ENCODE measurements at places on chromosomes 12 and 14.

DNA sequence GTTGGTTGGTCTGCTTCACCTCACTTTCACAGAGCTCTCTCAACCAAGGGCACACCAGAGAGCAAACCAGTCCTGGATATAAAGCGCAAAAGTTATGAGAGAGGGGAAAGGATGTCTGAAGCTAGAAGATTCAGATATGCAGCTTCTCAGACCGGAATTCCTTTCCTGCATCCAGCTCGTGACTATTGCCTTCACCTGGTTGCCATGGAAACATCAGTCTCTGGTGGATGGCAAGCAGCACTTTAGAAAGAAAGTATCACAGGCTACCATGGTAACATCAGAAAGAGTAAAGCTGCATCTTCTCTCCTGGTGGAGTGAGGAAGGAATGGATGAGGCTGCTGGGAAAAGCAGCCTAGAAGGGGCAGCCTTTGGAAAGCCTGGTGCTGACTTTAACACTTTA, 13.7 kb downstream of the REM2 start:
- DNase-seq = no peak

DNA sequence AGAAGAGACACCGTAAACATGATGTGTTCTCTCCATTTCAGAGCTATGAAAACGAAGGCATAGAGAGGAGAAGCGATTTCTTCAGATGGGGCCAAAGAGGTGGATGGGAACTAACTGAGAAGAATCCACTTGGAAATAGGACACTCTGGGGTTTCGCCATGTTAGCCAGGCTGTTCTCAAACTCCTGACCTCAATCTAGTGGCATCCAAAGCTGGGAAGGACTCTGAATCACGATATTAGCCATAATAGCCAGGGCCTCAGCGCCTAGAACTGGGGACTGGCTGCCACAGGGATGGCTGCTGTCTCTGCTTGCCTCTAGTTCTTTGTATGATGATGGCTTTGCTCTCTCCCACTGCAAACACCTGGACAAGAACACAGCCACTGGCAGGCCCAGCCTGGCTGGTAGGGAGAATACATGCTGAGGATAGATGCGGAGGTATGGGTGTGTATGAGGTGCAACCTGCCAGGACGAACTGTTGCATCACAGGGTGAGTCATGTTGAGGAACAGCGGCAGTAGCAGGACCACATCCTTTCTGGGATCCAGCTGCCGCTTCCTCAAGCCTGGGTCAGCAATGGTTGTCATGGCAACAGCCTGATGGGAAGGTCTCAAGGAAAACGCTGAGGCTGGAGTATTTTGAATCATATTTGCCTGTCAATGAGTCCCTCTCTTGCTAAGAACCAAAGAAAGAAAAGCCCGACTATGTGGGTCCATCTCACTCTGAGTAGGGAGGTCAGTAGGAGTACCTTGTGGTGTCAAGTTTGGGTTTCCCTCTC, 31.1 kb downstream of the CCDC177 start:
- no peak for DNase-seq

GRCh38 chr12:46379352-46379751, 6.8 kb upstream of the SLC38A2 start:
- no peak for DNase-seq

- DNase-seq = no peak
Measured at GRCh38 chr12:105253866-105254513, 18.0 kb upstream of the APPL2 start.

DNA sequence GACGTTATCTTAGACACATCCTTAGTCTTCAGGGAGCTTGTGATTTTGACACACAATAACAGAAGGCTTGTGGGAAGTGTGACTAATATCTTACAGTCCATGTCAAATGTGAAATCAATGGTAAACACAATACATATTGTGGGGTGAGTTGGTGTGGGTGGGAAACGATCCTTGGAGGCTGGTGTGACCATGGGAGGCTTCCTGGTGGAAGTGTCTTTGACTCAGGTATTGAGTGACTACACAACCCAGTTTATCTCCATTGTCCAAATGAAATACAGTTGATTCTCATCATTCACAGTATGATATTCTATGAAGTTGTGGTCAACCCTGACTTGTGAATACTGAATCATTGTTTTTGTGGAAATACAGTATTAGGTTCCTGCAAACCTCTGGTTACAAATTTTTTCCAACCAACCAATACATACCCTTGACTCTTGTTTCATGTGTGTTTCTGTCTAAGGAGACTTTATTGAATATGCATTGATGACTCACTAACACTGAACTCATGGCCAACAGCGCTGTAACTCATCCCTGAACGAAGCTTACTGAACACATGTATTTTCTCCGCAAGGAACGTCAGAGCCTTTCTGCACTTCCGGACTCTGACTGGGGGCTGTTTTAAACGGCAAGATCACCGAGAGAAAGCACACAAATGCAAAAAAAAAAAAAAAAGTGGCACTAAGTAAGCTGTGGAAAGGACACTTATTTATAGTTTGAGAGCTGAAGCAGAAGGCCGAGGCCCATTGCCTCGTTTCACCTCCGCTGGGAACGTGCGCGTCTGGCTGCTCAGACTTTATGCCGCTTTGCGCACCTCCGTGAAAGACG, 59.0 kb downstream of the CLMN start:
- no peak for DNase-seq

- no peak for DNase-seq
Measured at GRCh38 chr12:51863363-51863932, 14.9 kb upstream of the FIGNL2 start.

- no peak for DNase-seq
Measured at GRCh38 chr14:36300337-36300736, 20.1 kb downstream of the MBIP start.
